ENCODE measurements at places on chromosomes 1 and 21.
A peak's percentile ranks its signal among the peaks of the same experiment; 100 is the strongest.

GRCh38 chr1:27876341-27877114, 4.2 kb downstream of the THEMIS2 start:
- DNase-seq, result peak; percentile 63

DNA sequence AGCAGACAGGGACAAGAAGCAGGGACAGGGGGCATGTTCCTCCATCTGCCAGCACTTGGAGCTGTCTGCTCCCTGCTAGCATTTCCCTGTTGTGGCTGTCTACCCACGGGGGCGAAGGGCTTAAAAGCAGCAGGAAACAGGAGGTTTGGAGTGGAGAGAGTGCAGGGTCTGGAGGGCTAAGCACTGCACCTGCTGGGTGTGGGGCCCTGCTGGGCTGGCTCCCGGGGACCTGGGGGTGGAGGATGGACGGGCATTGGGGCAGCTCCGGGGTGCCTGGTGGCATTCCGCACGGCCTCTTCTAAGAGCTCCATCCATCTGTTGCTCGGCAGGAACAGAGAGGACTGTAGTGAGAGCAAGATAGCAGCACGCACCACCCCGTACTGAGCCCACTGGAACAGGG, 21.2 kb downstream of the LRRC71 start:
- no peak for DNase-seq

GRCh38 chr1:176517484-176517883, 54.5 kb downstream of the PAPPA2 start:
- no peak for DNase-seq

DNA sequence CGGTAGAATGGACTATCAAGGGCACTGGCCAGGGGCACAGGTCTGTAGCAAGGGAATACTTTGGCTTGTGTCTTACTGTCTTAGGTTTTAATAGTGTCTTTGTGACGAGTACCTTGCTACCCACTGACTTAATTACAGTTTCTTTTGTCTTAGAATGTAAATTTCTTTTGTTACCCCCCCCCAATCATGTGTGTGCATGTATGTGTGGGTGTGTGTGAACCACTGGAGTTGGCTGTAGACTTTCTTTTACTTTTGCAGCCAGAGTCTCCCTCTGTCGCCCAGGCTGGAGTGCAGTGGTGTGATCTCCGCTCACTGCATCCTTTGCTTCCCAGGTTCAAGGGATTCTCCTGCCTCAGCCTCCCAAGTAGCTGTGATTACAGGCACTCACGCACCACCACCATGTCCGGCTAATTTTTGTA, 61.8 kb upstream of the CLDN14 start:
- DNase-seq, result no peak

GRCh38 chr1:12080773-12081556, 17.9 kb downstream of the TNFRSF8 start:
- DNase-seq, result no peak

Measured in sigmoid colon (tissue), 7 donors.